GM06990 (cell line): ENCODE measurements at places on chromosomes 5 and 9.
A peak's percentile ranks its signal among the peaks of the same experiment; 100 is the strongest.

DNA sequence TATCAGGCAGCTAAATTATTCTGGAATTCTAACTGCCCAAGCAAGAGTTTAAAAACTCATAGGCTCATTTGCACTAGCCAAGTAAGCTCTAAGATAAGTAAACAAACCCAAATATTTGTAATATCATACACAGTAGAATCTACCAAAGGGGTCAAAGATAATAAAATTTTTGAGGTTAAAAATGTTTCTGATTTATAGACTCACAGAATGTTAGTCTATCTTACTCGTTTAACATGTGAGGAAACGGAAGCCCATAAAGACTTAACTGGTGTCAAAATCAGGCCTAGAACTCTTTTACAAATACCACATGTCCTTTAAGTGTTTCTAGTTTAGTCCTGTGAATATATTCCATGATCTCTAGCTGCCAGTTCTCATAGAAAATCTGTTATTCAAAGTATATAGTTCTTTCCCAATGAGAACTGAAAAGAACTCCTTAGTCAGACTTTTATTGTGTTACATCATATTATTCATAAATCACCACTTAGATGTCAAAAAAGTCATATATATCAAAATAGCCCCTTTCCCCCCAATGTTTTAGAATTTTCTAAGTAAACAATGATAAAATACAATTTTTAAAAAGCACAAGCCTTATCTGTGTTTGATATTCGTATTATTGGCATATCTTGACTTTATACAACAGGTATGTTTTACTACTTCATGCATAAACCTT lies 13.9 kb downstream of the RAB14 start:
- DNase-seq: no peak

- no peak for DNase-seq
Observed at GRCh38 chr5:60325870-60326269, 374.1 kb downstream of the DEPDC1B start.

- DNase-seq: no peak
Observed at GRCh38 chr5:54558362-54558761, 40.8 kb downstream of the SNX18 start.

GRCh38 chr9:87112656-87113055 lies 165.3 kb upstream of the GAS1 start:
- DNase-seq: no peak

- no peak for DNase-seq
Observed at GRCh38 chr5:132487095-132487428, 3.5 kb downstream of the IRF1 start.

GRCh38 chr5:102324714-102325113 lies 28.6 kb upstream of the SLCO4C1 start:
- no peak for DNase-seq

- DNase-seq: peak; percentile 17
Observed at GRCh38 chr9:109320331-109320741, 523 bp downstream of the EPB41L4B start.

GRCh38 chr5:168238463-168238862 lies 53.0 kb upstream of the WWC1 start:
- no peak for DNase-seq

DNA sequence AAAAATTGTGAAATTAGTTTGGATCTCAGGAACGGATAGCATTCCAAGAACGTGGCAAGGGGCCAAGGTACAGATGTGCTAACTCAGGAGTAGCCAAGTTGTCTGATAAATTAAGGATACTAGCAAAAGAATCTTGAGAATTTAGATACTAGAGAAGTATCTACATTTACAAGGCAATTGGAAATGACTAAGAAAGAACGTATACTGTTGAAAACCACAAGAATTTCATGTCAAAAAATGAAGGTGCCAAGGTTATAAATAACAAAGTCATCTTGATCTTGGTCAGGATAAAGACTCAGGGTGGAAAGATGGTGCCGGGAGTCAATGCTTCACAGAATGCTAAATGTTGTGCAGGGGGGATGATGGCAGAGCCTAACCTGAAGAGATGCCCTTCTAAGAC lies 19.2 kb downstream of the CAPSL start:
- no peak for DNase-seq

GRCh38 chr5:142527664-142528295 lies 158.1 kb downstream of the FGF1 start:
- DNase-seq: no peak

- no peak for DNase-seq
Observed at GRCh38 chr9:88988796-88989641, 2.2 kb upstream of the S1PR3 start.

- DNase-seq: no peak
Observed at GRCh38 chr9:89753472-89754055, 148.8 kb downstream of the GADD45G start.

DNA sequence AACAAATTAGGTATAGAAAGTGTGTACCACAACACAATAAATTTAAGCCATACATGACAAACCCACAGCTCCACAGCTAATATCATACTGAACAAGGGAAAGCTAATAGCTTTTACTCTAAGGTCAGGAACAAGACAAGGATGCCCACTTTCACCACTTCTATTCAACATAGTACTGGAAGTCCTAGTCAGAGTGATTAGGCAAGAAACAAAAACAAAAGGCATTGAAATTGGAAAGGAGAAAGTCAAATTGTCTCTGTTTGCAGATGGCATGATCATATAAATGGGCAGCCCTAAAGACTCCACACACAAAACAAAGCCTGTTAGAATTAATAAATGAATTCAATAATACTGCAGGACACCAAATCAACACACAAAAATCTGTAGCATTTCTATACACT lies 548.8 kb downstream of the CTNND2 start:
- no peak for DNase-seq
